ENCODE measurements at places on chromosomes 5 and 9.

- H3K27ac ChIP-seq: peak overlapping the region; percentile 3
- DNase-seq: no peak
- peaks cover 55% of the 10 kb centered on the region for H3K4me1 ChIP-seq
- no peak overlapping the region for H3K4me3 ChIP-seq
- no peaks in the 10 kb centered on the region for H3K36me3 ChIP-seq
- H3K27me3 ChIP-seq: no peaks in the 10 kb centered on the region
Measured at GRCh38 chr5:6733411-6734242, 20.4 kb downstream of the TENT4A start.

DNA sequence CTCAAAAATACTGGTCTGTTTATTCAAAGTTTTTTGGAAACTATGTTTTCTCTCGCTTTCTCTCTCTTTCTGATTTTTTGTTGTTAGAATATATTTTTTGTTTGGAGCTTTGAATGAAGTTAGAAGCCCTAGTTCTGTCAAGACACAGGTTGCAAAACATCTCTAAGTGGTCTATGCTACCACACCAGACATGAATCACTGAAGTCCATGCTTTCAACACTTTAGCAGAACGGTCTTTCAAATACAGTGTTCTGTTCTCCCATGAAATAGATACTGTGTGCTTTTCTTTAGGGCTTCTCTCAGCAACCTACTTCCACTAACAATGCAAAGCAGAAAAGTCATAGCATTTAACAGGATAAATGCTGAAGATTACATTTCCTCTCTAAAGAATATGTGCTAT, 392.5 kb downstream of the TMEM167A start:
- no peak for DNase-seq
- no peak overlapping the region for H3K27ac ChIP-seq
- no peak overlapping the region for H3K4me3 ChIP-seq
- H3K4me1 ChIP-seq: no peaks in the 10 kb centered on the region
- no peaks in the 10 kb centered on the region for H3K36me3 ChIP-seq

GRCh38 chr5:98428806-98429205, 344.7 kb upstream of the RGMB start:
- H3K4me1 ChIP-seq: no peaks in the 10 kb centered on the region
- H3K27ac ChIP-seq: no peak overlapping the region
- H3K36me3 ChIP-seq: no peaks in the 10 kb centered on the region

DNA sequence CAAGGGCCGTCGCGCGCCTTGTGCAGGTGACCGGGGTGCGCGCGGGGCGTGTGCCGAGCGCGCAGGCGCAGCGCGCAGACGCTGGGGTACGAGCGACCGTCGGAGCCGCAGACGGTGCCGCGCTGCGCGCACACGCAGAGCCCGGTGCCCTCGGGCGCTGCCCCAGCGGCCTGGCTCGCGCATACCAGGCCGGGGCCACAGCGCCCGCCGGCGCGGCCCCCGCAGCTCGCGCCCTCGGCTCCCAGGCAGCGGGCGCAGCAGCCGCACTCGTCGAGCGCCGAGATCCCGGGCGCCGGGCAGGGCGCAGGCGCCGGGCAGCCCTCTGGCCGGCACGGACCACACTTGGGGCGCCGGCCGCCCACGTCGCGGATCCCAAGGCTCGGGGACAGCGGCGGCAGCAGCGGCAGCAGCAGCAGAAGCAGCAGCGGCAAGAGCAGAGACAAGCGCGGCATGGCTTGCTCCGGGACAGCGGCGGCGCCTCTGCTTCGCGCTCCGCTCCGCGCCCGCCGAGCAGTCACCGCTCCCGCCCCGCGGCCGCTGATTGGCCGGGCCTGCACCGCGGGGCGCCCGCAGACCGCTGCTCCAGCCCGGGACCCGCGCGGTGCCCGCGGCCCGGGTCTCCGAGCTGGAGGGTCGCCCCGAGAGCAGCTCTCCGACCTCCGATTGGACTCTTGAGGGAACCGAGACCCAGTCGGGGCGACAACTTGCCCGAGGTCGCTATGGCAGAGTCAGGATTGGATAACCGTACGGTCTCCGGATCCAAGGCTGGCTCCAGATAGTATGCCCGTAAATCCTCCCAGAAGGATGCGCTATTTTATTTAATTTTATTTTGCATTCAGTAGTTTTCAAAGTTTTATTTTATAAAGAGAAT, at the start of gene IGFBPL1:
Gene IGFBPL1, minus strand, starts transcription at position 482 of the 871 bp plus-strand sequence. Its CDS starts 30 bp downstream, at position 452.
- no peak within 1 kb of the TSS for H3K27ac ChIP-seq
- no peaks in the 10 kb centered on the region for H3K27me3 ChIP-seq
- no peaks in the 10 kb centered on the region for H3K36me3 ChIP-seq
- H3K4me3 ChIP-seq: no peak within 1 kb of the TSS
- peaks cover 9% of the 10 kb centered on the region for H3K4me1 ChIP-seq

GRCh38 chr5:156479849-156480248, 152.9 kb downstream of the SGCD start:
- no peaks in the 10 kb centered on the region for H3K4me1 ChIP-seq
- H3K27ac ChIP-seq: no peak overlapping the region
- H3K36me3 ChIP-seq: no peaks in the 10 kb centered on the region
- no peak for DNase-seq
- no peaks in the 10 kb centered on the region for H3K27me3 ChIP-seq

Data from body of pancreas (tissue), 4 donors.